Left ventricle myocardium superior (tissue), 1 donor: ENCODE measurements at places on chromosomes 1 and 21. TPM values are rescaled to one million over a fixed set of nuclear protein-coding genes. Genes with fewer than 3 reads are reported as not detected.

Gene GLMN
- total RNA-seq: 6.3 TPM

Gene SLC1A7
- total RNA-seq: 0.32 TPM

Gene LAPTM5
- total RNA-seq: 23.9 TPM

Gene OR2T2
- total RNA-seq: not detected
